ENCODE measurements at places on chromosomes 2 and 18.

GRCh38 chr2:150750720-150751119 lies 263.3 kb upstream of the RND3 start:
- DNase-seq, result no peak

DNA sequence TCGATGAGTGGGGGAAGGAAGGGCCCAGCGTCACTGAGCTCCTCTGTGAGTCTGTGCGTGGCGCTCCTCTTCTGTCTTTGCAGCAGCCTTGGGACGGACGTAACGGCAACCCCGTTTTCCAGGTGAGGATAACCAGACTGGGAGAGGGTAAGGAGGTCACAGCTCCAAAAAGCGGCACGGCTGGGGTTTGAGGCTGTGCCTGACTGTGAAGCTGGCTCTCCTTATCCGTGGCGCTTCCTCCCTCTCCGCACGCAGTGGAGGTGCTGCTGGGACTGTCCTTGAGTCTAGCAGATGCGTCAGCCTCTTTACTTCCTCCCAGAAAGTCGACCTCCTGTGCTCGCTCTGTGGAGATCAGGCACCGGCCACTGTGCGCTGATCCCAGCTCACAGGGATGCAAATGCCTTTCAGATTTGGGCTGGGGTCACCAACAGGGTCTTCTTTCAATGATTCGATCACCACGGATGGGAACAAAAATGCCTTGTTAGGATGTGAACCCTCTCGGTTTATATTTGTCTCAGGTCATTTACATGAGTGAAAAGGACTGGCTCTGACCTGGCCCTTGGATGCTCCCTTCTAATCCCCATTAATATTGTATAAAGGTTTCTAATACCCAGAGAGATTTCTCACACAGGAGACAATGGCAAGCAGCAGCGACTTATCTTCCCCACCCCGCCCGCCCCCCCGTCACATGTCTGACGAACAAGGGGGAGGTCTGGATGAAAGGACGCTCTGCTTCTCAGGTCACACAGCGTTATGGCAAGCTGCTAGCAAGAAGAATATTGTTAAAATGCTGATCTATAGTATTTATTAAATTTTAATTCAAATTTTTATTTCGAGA lies 30.1 kb upstream of the E2F6 start:
- DNase-seq, result no peak

GRCh38 chr2:8247905-8248622 lies 433.8 kb upstream of the ID2 start:
- DNase-seq, result no peak

GRCh38 chr2:148670773-148671172 lies 26.2 kb downstream of the EPC2 start:
- no peak for DNase-seq

DNA sequence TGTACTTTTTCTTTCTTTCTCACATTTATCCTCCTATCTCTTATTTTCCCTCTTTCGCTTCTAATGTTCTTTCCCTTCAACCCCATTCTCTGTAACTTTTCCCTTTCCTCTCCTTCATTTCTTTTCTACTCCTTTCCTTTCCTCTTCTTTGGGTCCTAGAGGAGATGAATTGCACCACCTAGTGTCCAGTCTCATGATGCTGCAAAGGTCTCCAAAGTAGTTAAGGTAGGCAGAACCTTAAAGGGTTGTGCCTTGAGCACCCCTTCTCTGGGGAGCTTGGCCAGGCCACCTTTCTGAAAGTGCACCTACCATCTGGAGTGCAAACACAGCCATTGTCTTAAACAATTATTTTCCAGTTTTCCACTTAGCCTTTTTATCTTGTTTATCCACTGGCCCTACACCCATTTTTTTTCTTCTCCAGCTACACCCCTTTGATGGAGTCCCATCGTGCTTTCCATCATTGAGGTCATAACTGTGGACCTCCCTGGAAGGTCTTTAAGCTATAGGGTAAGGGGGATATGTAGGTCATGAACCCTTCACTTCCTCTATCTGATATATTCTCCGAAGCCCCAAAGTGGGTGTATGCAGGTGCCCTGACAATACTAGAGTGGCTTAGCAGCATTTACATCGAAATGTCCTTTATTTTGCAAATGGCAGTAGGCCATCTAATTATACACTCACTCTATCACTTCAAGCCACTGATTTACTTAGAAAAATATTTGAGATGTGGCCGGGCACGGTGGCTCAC lies 155.9 kb downstream of the ESCO1 start:
- DNase-seq, result no peak

GRCh38 chr2:236178890-236179235 lies 10.7 kb upstream of the GBX2 start:
- no peak for DNase-seq

DNA sequence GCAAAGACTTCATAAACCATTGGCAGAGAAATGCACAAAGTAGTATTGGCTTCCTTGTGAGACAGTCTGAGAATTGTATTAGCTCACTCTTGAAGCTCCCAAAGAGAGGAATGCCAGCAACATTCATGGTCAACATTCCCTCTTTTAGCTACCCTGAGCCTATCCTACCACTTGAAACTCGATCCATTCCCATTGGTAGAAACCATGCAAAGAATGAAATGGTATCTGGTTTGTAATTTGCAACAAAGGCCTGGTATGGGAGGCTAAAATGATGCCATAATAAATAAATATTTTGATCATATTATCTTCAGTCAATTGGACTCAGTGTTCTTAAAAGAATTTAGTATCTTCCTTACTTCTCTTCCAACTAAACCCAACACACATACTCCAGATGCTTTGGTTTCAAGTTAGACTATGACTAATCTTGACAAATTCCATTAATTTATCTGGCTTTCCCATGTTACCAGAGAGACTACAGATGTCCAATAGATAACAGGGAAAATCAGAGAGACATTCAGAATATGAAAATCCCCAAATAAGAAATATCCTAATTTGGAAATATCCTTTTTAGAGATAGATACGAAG lies 102.9 kb downstream of the DHRS9 start:
- no peak for DNase-seq

GRCh38 chr2:172273910-172274571 lies 153.3 kb upstream of the ITGA6 start:
- no peak for DNase-seq

- DNase-seq, result no peak
Measured at GRCh38 chr18:74463254-74463653, 6.1 kb upstream of the DIPK1C start.

GRCh38 chr2:1294900-1295299 lies 118.4 kb upstream of the TPO start:
- no peak for DNase-seq

DNA sequence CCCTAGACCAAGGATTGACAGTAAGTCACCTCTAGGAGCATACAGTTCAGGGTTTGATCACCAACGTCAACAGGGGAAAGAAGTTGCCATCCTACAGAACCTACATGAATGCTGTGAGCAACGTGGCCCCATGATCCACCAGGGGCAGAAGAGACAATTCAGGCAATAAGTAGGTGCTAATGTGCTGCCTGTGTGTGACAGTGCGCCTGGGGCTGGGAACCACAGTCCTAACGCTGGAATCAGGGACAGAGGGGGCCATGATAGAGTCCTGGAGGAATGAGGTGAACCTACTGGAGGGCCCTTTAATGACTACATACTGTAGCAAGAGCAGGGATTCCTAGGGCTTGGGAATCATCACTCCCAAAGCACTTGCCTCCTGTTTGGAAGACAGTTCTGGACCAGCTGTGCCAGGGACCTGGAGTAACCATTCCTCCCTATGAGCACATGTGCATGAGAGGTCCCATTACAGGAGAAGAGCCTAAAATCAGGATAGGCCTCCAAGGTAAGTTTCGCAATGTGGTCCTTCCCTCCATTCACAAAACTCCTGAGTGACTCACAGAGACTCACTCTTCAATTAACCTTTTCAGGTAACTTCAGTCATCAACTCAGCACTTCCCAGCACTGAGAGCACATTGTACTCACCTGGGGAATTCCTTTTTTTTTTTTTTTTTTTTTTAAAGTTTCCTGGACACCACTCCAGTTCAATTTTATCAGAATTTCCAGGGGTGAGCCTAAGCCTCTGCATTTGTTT lies 214.0 kb downstream of the TMEM163 start:
- no peak for DNase-seq

DNA sequence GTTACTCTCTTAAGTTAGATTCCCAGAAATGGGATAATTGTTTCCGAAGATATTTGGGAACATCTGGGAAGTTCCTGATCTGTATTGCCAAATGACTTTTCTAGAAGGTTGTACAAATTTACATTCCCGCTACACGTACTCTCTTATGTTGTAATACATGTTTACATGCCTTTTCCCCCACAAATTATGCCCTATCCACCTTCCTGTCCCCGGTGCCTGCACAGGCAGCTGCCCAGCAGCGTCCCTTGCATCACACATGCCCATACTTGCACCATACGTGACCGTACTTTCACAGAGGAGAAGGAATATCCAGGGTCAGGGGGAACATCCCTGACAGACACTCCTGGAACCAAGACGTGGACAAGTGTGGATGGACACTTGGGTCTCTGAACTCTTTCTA lies 24.2 kb upstream of the KLF11 start:
- DNase-seq, result no peak

DNA sequence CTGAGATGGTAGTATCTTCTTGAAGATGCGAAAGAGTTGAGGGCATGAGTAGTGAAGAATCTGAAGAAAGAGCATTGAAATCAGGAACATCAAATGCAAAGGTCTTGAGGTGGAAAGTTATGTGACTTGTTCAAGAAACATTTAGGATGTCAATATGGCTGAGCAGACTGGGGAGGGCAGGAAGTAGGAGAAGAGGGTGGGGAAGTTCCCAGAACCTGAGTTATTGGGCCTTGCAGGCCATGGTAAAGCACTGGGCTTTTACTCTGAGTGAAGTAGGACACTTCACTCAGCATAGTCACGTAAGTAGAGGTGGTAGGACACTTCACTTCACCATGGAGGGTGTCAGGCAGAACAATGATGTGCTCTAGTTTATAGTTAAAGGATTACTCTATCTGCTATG lies 11.8 kb upstream of the MYL12A start:
- DNase-seq, result no peak

DNA sequence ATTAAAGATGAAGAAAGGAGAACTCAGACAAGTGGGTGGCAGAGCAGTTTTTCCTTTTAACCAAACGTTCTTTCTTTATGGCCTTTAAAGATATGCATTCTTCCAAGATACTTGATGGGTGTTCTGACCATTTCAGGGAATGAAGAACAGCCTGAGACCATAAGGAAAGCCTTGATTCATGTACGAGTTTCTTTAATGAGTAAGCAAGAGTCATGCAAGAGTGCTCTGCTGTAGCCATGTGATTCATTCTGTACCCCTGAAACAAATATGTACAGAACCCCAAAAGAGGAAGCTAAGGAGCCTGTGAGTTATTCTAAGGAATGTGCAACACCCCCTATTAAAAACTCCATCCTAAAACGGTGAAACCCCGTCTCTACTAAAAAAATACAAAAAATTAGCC lies 372.8 kb downstream of the MTX2 start:
- DNase-seq, result peak; percentile 96

- no peak for DNase-seq
Measured at GRCh38 chr2:36394804-36395203, 39.2 kb downstream of the CRIM1 start.
